ENCODE measurements at places on chromosomes 2 and 18.

DNA sequence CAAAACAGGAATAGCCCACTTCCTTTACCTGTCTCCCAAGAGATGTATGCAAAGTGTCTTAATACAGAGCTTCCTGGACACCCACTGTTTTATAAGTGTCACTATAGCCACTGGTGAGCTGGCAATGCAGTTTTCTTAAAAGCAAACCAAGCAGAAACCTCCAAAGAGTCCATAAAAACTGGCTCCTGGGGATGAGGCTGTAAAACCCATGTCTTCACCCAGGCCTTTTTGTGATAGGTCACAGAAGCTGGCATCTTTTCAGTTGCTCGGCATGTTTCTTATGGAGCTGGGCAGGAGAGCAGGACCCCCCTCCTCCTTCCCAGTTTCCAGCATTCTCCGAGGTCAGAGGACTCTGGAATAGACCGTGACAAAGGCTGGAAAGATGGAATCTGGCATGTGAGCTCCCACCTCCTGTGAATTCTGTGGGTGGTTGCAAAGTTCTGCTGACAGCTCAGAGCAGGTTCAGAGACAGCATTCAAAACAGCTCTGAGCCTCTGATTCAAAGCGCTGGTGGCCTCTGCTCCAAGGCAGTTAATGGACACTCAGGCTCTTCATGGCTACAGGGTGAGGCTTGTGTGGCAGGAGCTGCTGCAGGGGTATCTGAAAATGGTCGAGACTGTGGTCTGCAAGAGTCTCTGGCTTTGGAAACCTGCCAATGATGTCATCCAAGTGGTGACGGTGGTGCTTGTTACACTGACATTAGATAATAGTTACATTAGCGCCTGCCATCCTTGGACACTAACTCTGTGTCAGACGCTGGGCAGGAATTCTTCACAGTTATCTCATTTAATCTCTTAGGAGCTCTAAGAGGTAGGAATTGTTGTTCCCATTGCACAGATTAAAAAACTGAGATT lies 283.4 kb downstream of the CLIP4 start:
- no peak for DNase-seq

DNA sequence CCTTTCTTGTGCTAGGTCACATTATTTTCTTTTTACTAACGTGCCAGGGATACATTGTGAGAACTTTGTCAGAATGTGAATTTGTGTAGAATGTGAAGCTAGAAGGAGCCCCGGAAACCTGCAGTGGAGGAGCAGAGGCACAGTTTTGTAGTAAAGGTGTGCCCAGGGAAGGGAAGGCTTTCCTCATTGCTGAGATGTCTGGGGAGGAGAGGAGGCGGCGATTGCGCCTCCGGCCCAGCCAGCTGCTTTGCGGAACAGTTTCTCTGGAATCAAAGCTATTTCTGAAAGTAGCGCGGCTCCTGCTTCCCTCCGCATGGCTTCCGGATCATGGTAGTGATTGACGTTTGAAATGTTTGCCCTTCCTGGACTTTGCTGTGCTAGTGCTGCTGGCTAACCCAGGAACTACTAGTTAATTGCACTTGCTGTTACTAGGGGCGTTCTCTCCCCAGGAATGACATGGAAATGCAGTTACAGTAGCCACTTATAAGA lies 83.1 kb upstream of the RBM44 start:
- DNase-seq, result no peak

- DNase-seq, result no peak
These were observed 66.8 kb downstream of the PDE11A start for GRCh38 chr2:178005756-178006155.

- no peak for DNase-seq
These were observed 29.2 kb downstream of the KCTD1 start for GRCh38 chr18:26519114-26519513.

DNA sequence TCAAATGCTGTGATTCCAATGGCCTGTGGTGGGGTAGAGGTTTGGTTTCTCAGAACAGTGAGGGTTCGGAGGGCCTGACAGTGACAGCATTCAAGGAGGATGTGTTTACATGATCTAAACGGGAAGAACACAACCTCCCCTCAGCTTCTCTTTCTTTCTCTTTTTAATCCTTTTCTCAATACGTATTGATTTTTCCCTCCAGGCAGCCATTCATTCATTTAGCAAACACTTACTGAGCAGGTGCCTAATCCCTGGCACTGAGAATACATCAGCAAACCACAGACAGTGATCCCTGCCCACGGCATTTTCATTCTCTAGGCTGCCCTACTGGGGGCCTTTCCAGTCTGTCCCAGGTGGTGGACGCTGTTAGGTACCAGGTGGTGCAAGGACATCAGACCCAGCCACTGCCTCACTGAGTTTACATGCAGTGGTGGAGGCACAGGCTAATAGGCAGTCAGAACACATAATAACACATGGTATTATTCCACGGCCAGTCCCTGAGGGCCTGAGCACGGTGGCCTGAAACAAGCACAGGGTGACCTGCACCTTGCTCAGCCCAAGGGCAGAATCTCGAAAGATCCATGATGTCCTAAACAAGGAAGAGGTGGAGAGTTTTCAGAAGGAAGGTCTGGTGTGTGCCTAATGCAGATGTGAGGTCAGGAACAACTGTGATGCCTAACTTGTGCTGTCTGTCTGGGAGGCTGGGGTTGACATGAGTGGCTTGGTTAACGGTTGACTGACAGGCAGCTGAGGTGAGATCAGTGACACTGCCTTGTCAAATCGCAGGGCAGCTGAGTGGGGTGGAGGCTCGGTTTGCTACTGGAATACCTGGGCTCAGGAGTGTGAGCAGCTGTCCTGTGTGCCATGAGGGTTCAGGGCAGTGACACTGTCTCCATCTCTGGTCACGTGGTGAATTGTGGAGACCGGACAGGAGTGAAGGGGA lies 785.5 kb upstream of the HS6ST1 start:
- DNase-seq, result no peak
